ENCODE measurements at places on chromosomes 11 and 22.
A peak's percentile ranks its signal among the peaks of the same experiment; 100 is the strongest.

- no peak for DNase-seq
Measured at GRCh38 chr11:88806410-88806809, 259.4 kb downstream of the GRM5 start.

DNA sequence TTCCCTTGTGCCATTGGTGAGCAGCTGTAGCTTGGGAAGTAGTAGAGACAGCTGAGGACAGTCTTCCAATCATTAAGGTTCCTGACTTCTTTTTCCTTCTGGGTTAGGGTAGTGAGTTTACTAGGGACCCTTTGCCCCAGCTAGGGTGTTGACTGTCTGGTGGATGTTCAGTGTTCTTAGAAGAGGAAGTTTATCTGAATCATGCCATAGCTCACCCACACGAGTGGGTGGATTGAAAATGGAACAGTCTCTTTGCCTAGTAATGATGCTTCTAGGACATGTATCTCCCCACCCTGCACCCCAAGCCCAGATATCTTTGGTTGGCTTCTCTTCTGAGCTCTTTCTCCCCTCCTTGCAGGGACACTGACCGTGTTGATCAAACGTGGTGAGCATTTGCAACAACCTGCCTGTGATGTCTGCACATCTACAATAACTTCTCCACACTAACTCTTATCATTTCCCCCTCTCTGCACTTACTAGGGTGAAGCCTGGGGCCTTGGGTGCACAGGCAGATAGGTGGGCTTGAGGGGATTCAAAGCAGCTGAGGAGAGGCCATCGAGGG lies 57.1 kb upstream of the HORMAD2 start:
- DNase-seq = no peak

GRCh38 chr11:65588199-65589054 lies 7.2 kb downstream of the KCNK7 start:
- DNase-seq = peak; percentile 89

- DNase-seq = peak; percentile 49
Measured at GRCh38 chr11:3969613-3970012, 114.1 kb downstream of the STIM1 start.

DNA sequence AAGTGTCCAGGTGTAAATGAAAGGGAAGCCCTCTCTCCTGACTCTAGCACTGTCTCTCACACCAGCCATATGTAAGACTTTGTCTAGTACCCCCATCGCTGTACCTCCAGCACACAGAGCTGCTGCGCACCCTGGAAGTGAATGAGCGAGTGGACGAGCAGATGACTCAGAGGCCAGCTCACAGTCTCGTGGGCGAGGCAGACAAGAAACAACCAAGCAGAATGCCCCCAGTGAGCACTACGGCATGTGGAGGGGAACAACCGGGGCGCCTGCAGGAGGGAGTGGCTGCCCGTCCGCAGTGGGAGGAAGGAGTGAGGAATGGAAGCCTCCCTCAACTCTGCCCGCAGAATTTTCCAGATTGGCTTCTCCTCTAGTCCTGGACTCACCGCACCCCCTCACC lies 46.4 kb downstream of the MCM5 start:
- DNase-seq = no peak

GRCh38 chr11:102589047-102589459 lies 36.1 kb downstream of the MMP20 start:
- DNase-seq = peak; percentile 82

- DNase-seq = no peak
Measured at GRCh38 chr11:27466363-27466762, 6.2 kb downstream of the LGR4 start.

GRCh38 chr11:105618343-105618955 lies 8.6 kb downstream of the GRIA4 start:
- no peak for DNase-seq

- DNase-seq = no peak
Measured at GRCh38 chr22:50519151-50519550, 6.2 kb downstream of the SCO2 start.

- no peak for DNase-seq
Measured at GRCh38 chr22:46196278-46196677, 46.0 kb downstream of the PPARA start.

DNA sequence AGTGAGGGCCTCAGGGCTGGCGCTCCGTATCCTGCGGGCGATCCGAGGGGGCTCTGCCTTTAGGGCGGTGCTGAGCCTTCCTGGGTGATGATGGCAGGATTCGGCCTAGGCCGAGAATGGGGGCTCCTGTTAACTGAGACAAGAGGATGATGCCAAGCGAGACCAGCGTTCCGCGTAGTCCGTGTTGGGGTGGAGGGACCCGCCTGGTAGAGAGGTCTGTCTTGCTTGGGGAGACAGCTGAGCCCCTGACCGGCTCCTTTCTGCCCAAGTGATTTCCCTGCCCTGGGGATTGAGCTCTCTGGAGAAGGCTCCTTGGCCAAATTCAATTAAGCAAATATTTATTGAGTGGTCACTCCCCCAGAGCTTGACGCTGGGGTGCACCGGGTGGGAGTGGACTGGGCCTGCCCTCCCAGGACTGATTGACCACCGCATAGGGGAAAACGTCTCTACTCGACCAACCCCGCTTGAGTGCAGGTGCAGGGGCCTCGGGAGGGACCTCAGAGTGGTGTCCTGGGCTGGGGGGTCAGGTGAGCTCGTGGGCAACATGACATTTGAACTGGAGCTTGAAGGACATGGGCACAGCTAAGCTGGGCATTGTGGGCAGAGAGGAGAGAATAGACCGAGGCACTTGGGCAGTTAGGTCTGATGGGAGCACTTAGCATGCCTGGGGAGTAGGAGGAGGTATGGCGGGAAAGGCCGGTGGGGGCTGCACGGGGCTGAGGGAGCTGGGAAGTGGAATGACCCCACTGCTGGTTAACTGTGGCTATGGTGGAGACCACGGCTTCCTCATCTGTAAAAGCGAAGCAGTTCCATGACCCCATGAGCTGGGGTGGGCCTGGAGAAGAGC lies 1.1 kb downstream of the GNAZ start:
- DNase-seq = no peak

- DNase-seq = no peak
Measured at GRCh38 chr22:35292786-35293185, 6.9 kb upstream of the TOM1 start.

- peak; percentile 54 for DNase-seq
Measured at GRCh38 chr11:75867778-75868374, 52.9 kb downstream of the UVRAG start.

- no peak for DNase-seq
Measured at GRCh38 chr11:72343006-72343756, 91.2 kb downstream of the CLPB start.

DNA sequence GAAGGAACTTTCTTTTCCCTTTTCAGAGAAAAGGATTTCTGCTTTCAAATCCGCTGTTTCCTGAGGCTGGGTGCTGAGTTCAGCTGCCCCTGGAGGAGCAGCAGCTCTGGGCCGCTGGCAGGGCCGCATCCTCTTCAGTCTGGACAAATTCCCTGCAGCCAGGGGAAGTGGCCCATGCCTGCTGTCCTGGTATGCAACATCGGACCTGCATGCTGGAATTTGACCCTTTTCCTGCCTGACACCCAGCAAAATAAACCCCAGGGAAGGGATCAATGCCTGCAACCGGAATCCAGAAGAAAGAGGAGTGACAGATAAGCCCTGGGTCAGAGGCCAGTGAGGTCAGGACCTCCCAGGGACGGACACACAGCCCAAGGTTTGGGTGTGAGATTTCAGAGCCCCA lies 54.1 kb upstream of the LINC01488 start:
- no peak for DNase-seq

GRCh38 chr11:95883381-95883780 lies 40.5 kb downstream of the MTMR2 start:
- no peak for DNase-seq

DNA sequence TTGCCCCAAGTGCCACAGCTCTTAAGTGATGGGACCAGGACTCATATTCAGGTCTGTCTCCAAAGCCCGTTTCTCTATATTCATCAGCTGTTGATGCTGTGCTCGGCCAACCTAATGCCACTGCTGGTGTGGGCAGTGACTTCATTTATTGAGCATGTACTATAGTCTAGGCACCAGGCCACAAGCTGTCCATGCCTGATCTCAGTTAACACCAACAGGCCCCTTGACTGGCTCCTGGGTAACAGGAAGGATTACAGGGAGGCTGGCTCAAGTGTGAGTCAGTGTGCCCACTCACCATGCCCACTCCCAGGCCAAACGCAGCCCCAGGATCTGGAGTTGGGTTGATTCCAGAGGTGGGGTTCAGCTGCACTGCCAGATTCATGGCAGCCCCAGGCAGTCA lies 8.6 kb upstream of the CRYBB2 start:
- no peak for DNase-seq

DNA sequence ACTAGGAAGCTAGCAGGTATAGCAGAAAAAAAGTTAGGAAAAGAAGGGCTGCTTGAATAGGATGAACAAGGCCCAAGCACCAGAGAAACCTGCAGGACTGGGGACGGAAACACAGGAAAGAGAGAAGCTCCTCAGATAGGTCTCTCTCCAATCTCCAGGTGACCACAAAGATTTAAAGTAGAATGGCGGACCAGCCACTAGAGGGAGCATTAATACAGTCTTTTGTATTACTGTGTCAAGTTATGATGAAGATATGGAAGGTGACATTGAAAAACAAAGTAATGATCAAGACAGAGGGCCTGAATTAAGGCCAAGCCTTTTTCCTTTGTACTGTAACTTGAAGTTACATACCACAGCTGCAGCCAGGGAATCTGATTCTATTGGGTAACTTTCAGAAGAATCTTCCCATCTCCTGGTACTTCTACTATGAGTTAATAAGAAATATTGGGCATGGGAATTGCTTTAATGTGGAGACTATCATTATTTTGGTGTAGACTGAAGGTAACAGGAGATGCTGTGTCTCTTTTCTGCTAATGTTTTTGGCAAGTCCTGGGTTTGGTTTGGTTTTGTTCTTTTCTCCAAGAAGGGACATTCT lies 33.8 kb downstream of the OR2AG2 start:
- peak; percentile 82 for DNase-seq

DNA sequence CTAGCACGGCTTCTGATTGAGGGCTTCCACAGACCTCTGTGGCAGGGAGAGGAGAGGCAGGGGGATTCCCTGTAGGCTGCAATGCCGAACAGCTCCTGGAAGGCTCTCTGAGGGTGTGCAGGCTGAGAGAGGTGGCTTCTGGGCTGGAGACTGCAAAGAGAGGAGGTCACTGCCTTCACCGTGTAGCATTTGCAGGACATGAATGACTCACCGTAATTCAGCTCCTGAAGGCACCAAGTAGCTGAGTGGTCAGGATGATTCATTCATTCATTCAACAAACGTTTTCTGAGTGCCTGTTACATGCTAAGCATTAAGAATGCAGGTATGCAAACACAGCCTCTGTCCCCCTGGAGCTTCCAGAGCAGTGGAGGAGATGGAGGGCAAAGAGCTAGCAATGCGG lies 18.0 kb upstream of the EIF3D start:
- peak; percentile 31 for DNase-seq

- DNase-seq = no peak
Measured at GRCh38 chr11:11677672-11678356, 56.0 kb upstream of the GALNT18 start.

- no peak for DNase-seq
Measured at GRCh38 chr11:15139958-15140659, 25.4 kb downstream of the INSC start.

- DNase-seq = no peak
Measured at GRCh38 chr11:65419460-65419771, 3.2 kb upstream of the NEAT1 start.

- no peak for DNase-seq
Measured at GRCh38 chr11:70799386-70799785, 401.1 kb downstream of the CTTN start.
